ENCODE measurements at places on chromosomes 3 and 15.
A peak's percentile ranks its signal among the peaks of the same experiment; 100 is the strongest.

GRCh38 chr15:85475317-85475701 is 94.9 kb downstream of the AKAP13 start:
- DNase-seq: no peak

GRCh38 chr15:91414124-91414523 is 314.1 kb downstream of the SV2B start:
- DNase-seq: no peak

DNA sequence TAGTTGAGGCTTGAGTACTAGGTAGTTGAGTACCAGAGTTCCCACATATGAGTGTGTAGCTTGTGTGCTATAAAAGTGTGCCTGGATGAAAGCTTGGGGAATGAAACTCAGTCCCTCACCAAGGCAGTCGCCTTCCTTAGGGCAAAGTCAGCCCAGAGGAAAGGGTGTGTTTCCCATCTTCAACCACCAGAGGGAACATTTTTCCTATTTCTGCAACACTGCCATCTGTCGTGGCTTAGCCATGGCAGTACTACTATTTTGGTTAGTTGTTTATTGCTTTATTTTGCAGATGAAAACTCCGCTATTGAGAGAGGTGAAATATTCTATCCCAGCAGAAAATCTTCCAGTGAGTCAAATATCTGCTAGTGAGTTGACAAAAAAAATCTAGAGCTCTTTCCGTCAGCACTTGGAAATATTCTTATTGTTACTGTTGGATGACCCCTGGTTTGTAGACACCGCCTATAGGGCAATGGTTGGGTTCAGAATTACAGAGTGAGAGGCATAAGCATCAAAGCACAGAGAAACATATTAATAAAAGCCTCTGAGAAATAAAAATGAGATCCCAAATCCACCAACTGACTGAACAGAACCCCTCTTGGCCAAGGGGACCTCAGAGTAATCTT is 239.9 kb downstream of the CPNE4 start:
- peak; percentile 28 for DNase-seq

DNA sequence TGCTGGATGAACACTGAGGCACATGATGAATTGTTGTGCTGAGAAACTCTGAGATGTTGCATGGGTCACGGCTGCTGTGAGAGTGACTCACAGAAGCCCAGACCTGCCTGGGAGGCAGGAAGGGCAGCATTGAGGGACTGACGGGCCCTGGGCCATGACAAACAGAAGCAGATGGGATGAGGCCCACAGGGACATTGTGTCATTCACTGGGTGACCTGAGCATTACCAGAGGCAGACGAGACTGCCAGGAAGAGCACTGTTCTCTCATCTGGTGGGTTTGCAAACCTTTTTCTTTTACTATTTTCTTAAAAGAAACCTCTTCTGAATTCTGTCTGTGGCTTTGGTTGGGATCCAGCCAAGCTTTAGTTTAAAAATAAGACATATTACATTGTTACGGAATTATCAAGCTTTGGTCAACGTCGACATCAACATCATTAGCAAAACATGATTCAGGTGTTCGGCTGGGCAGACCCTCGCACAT is 67.8 kb downstream of the BDH1 start:
- peak; percentile 92 for DNase-seq

- DNase-seq: no peak
Measured at GRCh38 chr3:106447723-106448301, 579.0 kb upstream of the CBLB start.

DNA sequence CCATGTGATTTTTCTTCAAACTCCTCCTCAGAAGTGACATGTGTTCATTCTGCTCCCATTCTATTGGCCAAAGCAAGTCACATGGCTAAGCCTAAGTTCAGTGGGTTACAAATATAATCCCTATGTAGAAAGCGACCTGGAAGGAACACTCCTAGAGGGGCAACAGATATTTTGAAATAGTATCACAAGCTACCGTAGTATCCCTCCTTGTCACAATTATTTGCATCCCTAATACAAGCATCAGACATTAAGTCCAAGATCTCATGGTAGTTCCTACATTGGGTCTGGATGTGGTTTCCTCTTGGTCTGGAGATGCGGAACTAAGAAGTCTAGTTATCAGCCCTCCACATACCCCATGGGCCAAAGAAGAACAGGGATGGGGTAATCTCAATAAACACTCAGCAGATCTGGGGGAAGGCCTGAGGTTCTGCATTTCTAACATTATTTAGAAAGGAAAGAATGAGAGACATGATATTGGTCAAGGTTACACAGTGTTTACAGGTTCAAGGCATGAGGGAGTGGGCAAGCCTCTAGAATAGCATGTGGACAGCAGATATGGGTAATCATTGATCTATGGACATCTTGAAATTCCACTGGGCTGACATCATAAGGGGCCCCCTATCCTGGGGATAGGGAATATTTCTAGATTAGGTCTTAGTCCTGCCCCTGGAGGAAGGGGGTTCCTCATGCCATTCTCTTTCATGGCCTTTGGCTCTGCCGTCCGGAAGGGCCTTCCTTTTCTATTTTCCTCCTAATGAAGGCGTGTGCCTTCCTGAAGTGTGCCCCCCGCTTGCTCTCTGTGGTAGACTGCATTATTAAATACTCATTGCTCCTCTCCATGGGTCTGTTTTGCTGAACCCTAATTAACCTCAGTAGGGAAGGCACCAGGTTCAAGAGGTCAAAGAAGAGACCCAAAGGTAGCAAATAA is 17.8 kb upstream of the ABHD2 start:
- no peak for DNase-seq

DNA sequence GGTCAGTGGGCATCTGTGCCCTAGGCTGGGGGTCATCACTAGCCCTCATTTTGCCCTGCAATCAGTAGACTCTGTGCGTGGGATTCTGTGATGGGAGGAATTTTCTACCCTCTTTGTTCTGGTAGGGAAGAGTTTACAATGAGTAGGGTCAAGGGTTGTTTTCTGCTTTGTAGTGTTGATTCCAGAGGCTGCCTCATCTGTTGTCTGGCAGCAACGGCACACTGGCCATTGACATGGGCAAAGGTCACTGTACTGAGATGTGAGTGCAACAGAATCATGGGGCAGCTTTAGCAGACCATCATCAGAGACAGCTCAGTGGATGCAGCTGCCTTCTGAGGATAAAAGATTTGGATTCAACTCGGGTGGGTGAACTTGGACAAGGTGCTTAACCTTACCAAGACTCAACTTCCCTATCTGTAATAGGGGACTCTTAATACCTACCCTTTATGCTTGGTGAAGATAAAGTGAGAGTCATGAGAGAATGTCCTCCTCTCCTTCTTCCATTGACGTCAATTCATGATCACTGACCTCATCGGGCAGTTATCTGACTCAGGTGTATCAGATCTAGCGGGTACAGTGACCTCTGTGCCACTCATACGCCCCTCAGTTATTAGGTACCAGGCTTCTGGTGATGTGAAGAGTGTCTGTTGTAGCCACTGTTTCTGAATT is 127.5 kb downstream of the RPLP1 start:
- DNase-seq: no peak

GRCh38 chr15:70815604-70816003 is 38.4 kb downstream of the LARP6 start:
- no peak for DNase-seq

DNA sequence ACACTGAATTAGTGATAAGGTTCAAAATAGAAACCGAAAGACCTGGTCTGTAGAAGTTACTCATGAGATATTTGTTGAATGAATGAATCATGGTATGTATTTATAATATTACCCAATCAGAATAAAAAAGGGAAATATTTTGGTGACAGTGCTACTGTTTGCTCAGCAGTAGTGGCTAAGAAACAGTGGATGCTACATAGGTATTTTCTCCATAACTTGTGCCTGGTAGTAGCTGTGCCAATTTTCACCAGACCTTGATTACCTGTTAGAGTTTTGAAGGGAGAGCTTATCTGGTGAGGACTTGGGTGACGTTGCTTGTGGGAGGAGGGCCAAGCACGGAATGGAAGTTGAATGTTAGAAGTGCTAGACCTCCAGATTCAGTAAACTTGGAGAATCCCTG is 14.3 kb downstream of the LIMD1 start:
- no peak for DNase-seq

DNA sequence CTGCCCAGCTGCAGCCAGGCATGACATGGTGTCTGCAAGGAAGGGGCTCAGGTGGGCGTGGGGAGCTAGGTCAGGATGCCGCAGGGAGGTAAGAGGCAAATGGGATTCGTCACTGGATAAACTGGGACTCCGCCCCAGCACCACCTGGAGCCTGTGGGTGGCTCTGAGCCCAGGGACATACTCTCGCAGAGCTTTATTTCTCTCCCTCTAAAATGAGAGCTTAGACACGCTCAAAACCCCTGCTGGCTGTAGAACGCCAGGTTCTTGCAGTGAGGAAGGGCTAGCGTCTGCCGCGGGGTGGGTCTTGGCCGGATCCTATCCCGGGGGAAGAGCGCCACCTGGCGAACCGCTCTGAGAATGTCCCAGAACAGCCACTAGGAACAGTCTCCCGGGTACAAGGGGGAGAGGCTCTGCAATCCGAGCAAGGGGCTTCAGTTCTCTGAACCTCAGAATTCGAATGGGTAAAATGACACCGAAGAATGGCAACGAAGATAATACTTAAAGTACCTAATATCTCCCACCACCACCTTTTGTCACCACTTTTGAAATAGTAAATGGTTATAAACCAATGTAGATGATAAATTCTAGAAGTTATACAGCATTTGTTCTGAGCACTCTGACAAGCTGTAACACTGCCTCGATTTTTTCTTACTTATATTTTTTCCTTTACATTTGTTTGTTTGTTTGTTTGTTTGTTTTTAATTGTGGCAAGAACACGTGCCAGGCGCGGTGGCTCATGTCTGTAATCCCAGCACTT is 53.2 kb upstream of the SRGAP3 start:
- peak; percentile 51 for DNase-seq

GRCh38 chr3:26081806-26082205 is 291.9 kb downstream of the OXSM start:
- DNase-seq: no peak

DNA sequence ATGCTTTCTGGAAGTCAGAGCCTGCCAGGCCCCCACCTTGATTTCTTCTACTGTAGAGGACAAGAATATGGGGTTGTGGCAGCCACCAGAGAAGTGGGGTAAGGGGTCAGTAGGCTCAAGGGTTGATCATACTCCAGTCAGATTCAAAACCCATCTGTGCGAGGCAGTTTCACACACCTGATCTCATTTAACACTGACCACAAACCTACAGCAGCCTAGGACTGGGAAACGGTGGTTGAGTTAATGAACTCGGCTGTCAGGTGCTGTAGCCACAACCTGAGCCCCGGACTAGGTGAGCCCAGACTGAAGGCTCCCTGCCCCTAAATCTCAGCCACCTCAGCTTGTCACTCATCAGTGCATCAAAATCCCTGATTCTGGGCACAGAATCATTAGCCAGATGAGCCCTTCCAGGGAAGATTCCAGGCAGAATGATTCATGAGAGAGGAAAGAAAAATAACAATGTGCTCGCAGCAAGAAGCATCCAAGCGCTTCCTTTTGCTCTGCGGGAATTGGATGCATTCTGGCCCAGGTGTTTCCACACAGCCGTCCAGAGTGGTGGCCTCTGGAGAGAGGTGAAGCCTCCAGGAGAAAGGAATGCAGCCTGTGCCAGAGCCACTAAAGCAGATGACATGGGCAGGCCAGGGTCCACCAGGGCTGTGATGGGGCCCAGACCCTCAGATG is 102.1 kb downstream of the SRGAP3 start:
- DNase-seq: no peak

DNA sequence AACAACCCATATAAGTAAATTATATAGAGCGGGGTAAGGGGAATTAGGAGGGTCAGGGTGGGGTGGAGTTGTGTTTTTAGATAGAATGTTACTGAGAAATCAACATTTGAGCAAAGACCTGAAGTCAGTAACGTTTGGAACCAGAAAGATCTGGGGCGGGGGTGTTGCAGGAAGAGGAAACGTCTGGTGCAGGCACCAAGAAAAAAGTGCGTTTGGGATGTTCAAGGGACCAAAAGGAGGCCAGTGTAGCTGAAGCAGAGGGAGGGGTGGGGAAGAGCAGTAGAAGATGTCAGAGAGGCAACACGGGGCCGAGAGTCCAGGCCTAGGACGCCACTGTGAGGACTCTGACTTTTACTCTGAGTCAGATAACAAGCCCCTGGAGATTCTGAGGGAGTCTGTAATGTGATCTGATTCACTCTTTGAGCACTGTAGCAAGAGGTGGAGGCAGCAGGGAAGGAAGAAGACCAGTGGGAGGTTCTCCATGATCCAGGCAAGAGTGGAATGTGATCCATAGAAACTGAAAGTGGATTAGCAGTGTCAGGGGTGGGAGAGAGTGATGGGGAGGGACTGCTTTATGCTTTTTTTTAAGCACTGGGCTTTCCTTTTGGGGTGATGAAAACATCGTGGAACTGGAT is 179.3 kb upstream of the CHRM5 start:
- DNase-seq: peak; percentile 57

GRCh38 chr15:60514261-60514881 is 35.4 kb upstream of the ICE2 start:
- DNase-seq: no peak

- DNase-seq: no peak
Measured at GRCh38 chr3:38606561-38606960, 42.9 kb downstream of the SCN5A start.

- no peak for DNase-seq
Measured at GRCh38 chr3:194450341-194450740, 36.5 kb downstream of the ATP13A3 start.

DNA sequence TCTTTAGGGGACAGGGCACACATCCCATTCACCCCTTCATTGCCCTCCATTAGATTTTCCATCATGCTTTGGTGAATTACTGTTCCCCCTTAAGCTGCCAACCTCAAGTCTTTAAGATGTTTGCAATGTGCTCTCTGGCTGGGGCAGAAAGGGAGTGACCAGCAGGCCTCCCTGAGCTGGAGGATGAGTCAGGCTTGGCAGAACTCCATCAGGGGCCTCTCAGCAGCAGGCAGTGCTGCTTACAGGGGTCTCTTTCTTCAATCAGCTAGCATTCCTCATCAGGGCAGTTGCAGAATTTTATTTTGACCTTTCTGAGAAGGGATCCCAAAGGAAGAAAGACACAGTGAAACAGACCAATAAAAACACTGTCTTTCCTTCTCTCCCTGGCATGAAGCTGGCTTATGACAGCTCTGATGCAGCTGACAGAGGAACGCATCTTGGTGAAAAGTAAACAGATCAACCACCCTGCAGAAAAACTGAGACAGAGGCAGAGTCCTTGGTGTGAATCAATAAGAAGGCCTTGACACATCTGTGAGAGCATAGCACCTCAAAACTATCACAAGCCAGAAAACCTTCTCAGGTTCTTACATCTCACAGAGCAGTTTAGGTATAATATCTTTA is 88.7 kb upstream of the MRPL3 start:
- peak; percentile 57 for DNase-seq

DNA sequence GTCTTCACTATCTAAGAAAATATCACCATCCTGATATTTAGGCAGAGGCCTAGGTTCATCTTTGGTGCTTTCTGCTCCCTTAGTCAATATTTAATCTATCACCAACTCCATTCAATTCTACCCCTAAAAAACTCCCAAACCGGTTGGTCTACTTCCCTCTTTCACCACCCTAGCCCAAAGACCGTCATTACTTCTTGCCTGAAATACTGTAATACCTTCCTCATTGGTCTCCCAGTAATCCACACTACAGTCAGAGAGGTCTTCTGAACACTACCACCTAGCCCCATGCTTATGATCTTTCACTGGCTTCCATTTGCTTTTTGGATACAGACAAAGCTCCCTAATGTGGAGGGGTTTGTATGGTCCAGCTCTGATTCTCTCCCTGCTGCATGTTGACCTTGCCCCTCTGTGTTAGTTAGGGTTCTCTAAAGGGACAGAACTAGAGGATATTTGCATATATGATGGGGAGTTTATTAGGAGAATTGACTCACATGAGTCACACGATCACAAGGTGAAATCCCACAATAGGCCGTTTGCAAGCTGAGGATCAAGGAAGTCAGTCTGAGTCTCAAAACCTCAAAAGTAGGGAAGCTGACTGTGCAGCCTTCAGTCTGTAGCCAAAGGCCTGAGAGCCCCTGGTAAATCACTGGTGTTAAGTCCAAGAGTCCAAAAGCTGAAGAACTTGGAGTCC is 36.4 kb upstream of the ATP2C1 start:
- DNase-seq: no peak
